ENCODE measurements at places on chromosomes 1 and 21. TPM values are rescaled to one million over a fixed set of nuclear protein-coding genes. Genes with fewer than 3 reads are reported as not detected.

- no peak for DNase-seq
Measured at GRCh38 chr1:156706657-156707416, 1.5 kb upstream of the CRABP2 start.

DNA sequence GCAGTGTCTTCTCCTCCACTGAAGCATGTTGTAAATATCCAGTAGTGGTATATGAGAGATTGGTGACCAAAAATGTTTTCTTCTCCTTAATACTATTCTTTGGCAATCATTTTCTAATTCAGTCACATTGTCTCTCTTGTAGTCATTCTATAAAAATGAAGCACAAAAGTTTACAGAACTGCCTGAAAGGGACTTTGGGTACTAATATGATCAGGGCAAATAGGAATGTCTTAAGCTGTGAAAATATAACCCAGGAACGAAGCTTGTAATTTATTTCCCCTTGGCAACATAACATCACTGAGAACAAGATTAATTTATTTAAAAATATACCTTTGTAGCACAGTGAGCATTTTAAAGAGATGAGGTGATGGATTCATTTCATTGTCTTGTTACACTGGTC lies 4.9 kb downstream of the B3GALT2 start:
- no peak for DNase-seq

- no peak for DNase-seq
Measured at GRCh38 chr1:15934211-15935055, 41.5 kb downstream of the ZBTB17 start.

DNA sequence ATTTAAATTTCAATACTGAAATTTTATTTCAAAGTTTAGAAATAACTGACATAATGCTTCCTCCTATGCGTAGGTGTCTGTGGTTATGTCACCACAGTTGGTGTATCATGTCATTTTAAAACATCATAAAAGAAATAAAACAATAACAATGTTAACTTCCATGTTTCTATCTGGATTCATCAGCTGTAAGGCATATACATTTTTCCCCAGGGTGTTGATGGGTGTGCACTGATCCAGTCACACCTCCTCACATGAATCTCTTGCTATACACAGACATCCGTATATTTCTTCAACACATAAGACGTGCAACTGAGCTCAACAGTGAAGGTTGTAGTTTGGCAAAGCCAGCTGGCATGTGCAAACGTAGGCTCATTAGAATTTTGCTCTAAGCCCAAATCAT lies 6.2 kb downstream of the KCNA3 start:
- peak; percentile 65 for DNase-seq

DNA sequence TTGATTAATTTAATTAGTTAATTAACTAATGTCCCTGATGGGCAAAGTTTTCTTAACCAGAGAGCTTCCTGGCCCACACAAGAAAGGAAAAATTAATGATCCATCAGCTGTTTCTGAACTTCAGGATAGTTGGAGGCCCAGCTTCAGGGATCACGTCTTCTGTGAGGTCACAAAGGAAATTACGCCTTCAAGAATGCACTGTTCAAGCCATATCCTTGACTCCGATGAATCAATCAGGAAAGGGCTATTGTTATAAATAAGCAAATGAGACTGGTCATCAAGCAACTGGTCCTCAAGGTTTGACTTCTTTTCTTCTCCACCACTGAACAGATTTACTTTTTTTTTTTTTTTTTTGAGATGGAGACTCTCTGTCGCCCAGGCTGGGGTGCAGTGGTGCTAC lies 40.6 kb downstream of the TCP10L start:
- no peak for DNase-seq

GRCh38 chr1:42913426-42914091 lies 45.1 kb downstream of the SLC2A1 start:
- peak; percentile 88 for DNase-seq

DNA sequence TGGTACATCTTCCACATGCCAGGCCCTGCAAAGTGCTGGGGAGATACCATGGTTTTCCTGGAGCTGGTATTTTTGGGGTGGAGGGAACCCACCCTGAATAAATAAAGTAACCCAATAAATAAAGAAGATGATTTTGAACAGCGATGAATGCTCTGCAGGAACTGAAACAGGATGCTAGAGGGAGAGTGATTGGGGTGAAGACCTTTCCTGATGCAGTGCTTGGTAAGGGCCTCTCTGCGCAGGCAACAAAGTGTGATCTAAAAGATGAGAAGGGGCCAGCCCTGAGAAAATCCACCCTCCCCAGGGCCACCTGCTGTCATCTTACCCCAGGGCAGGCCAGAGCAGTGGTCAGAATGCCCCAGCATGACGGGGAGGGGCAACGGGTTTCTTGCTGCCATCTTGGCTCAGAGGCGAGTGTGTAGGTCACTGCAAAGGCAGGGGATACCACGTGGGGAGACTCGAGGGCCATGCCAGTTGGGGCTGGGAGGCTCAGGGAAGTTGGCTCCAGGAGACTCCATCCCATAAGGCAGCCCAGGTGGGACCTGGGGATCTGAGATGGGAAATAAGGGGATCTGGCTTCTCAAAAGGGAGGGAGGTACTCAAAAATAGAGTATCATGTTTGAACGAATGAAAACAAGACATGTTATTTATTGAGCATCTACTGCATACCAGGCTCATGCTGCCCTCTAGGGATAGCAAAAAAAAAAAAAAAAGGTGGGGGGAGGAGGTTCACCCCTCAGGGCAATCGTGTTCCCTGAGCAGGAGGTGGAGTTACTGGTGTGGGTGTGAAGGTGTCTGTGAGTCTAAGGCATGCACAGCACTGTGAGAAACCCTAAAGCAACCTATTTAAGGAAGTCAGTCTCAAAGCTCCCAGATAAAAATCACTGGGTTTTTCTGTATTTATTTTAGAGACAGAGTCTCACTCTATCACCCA lies 2.8 kb downstream of the SRARP start:
- peak; percentile 20 for DNase-seq

The ERG gene
- not detected for total RNA-seq

DNA sequence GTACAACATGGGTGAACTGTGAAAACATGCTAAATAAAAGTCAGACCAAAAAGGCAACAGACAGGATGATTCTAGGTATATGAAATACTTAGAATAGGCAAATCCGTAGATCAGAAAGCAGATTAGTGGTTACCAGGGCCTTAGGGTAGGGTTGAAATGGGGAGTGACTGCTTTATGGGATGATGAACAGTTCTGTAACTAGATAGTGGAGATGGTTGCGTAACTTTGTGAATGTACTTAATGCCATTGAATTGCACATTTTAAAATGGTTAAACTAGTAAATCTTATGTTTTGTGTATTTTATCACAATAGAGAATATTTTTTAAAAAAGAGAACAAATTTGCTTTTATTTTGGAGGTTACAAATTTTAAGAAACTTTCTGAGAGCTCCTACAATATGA lies 17.4 kb downstream of the ZNF326 start:
- DNase-seq, result no peak

GRCh38 chr1:197620714-197621163 lies 154.5 kb downstream of the DENND1B start:
- DNase-seq, result no peak

The BMP8A gene
- total RNA-seq, result 1.6 TPM

DNA sequence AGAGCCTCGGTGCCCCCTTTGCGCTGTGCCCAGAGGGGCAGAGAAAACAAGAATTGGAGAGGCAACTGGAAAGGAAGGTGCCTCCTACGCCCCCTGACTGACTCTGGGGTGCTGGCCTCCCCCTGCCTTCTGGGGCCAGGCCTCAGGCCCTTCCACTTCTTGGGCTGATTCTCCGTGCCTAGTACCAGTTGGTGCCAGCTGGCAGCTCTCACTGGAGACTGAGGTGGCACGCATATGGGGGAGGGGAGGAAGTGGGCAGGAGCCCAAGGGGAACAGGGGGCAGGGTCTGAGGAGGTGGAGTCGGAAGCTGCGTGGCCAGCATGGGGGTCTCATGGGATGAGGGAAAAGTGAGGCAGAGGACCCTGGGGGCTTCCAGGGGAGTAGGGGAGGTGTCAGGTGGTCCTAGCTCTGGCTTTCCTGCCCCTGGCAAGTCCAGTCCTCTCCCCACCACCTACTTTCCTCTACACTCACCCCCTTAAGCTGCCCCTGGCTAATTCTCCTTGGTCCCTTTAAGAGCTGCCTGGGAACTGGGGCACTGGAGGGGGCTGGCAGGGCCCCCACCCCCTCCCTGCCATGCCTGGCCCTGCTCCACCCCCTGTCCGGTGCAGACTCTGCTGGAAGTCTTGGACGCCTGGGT lies 6.5 kb upstream of the SEMA4A start:
- DNase-seq, result no peak

- peak; percentile 57 for DNase-seq
Measured at GRCh38 chr1:23118957-23119792, 49.5 kb downstream of the LUZP1 start.

GRCh38 chr1:199914546-199914945 lies 113.0 kb upstream of the NR5A2 start:
- no peak for DNase-seq

DNA sequence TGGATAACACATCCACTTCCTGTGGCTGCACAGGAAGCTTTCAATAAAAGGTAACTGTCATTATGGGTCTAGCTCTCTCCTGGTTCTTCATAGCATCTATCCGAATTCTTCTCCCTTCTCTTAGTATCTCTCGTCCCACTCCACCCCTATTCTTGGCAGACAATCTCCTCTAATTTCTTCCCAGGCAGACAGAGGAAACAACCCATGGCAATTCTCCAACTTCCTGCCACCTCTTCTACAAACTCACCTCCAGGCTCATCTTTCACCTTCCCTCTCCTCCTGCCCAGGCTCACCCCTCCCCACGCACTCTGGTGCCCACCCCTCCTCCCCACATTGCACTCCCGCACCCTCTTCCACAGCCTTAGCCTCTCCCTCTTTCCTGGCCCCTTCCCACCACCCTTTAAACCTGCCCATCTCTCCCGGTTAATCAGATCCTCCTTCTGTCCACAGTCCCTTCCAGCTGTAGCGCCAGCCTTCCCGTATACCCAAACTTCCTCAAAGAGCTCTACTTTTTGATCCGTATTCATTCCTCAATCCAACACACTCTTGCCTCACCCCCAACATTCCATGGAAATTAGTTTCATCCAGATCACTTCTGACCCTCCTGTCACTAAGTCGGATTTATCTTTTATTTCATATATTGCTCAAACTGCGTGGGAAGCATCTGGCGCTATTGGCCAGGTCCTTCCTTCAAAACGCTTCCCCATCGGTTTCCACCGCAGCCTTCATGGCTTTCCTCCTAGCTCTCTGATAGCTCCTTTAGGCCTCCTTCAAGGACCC lies 25.9 kb downstream of the SHISA4 start:
- no peak for DNase-seq

- DNase-seq, result no peak
Measured at GRCh38 chr1:58293388-58293787, 253.1 kb downstream of the OMA1 start.

DNA sequence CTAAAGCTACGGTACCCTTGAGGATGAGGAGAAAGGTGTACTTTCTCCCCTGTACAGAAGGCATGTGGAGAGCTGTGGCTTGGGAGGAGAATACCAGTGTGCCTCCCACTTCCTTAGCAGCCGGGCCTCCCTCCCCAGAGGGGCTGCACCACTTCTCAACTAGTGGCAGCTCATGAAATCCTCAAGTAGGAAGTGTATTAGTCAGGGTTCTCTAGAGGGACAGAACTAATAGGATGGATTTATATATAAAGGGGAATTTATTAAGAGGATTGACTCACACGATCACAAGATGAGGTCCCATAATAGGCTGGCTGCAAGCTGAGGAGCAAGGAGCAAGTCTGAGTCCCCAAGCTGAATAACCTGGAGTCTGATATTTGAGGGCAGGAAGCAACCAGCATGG lies 53.1 kb upstream of the PPP2R5A start:
- no peak for DNase-seq

The IFI6 gene
- total RNA-seq, result 34.8 TPM

The CHI3L2 gene
- total RNA-seq, result 13.5 TPM

The TRIM46 gene
- total RNA-seq, result 4.9 TPM
